ENCODE measurements at places on chromosomes 16 and 17.

DNA sequence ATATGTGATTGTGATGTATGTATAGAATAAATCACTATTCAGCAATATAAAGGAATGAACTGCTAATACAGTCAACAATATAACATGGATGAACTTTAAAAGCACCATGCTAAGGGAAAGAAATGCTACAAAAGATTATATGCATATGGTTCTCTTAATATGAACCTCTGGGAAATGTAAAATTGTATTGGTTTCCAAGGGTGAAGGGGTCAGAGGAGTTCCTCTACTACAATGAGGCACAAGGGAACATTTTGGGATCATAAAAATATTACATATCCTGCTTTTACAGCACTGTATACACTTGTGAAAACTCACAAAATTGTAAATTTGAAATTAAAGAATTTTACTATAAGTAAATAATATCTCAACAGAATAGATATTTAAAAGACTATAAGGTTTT, 111.4 kb downstream of the CA10 start:
- DNase-seq: no peak

- DNase-seq: no peak
Observed at GRCh38 chr16:60712144-60712543, 1324.1 kb downstream of the CDH8 start.

DNA sequence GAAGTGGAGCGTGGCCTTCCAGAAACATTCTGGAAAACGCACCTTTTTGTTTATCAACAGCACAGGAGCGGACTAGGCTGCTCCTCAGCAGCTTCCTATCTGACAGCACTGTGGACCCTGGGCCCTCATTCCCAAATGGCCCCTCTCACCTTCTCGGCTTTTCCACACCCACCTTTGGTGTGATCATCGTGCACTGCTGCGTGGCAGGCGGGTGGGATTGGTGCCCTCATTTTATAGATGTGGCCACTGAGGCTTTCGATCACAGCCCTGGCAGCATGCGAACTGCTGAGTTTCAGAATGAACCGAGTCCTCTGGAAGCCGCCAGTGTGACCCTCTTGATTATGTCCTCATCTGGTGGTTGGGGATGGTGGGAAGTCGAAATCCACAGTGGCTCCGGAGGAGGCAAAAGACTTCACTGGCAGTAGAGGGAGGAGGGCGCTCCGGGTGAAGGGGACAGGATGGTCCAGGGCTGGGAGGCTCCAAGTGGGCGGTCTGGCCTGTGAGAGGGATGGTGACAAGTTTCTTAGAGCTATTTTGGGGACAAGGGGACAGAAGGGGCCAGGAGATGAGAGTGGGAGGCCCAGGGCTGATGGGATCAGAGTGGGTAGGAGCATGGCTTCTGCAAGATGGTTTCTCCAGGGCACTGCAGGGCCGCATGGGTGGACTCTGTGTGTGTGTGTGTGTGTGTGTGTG, 49.5 kb downstream of the NKD1 start:
- DNase-seq: no peak

DNA sequence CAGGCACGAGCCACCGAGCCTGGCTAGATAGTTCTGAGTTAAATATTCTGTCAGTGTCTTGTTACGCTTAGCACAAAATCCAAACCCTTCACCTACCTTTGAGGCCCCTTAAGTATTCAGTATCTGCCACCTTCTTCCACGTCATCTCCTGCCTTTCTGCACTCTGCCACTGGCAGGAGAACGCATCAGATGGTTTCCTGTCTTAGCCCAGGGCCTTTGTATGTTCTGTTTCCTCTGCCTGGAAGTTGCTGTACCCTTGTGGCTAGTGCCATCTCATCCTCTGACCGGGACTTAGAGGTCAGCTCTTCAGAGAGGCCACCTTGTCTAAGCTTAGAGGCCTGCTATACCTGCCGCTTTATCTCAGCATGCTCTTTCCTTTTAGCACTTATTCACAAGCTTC, 67.5 kb upstream of the LGALS9 start:
- no peak for DNase-seq

- no peak for DNase-seq
Observed at GRCh38 chr16:19856120-19856519, 28.5 kb downstream of the GPRC5B start.
